Lung (tissue), 17 donors: ENCODE measurements at places on chromosomes 1 and 21. TPM values are rescaled to one million over a fixed set of nuclear protein-coding genes. Genes with fewer than 3 reads are reported as not detected.

Gene OR2T2
- polyA plus RNA-seq: not detected

Gene RAB3B
- polyA plus RNA-seq: 0.03 TPM

Gene SMG5
- polyA plus RNA-seq: 40.0 TPM

Gene AIRE
- not detected for polyA plus RNA-seq

Gene CD52
- polyA plus RNA-seq: 402 TPM

Gene CHML
- polyA plus RNA-seq: 2.7 TPM

Gene C1orf94
- polyA plus RNA-seq: not detected

Gene NOC2L
- 86.6 TPM for polyA plus RNA-seq

Gene DAP3
- polyA plus RNA-seq: 101 TPM

Gene NBPF10
- polyA plus RNA-seq: 0.53 TPM

Gene TFF2
- not detected for polyA plus RNA-seq

Gene FMO3
- polyA plus RNA-seq: 2.0 TPM

Gene RGSL1
- 0.13 TPM for polyA plus RNA-seq

Gene CLCNKB
- polyA plus RNA-seq: 0.22 TPM

Gene FHAD1
- polyA plus RNA-seq: 5.9 TPM

Gene IFI44
- 49.1 TPM for polyA plus RNA-seq

Gene SPTA1
- 0.02 TPM for polyA plus RNA-seq

Gene TMEM269
- polyA plus RNA-seq: 0.06 TPM

Gene LYPD8
- polyA plus RNA-seq: not detected

Gene LCE1E
- not detected for polyA plus RNA-seq

Gene PADI2
- polyA plus RNA-seq: 1.2 TPM

Gene PCBP3
- polyA plus RNA-seq: 1.6 TPM

Gene CLDN19
- 0.04 TPM for polyA plus RNA-seq

Gene DENND1B
- polyA plus RNA-seq: 2.7 TPM

Gene USH2A
- under 0.01 TPM for polyA plus RNA-seq

Gene NAV1
- polyA plus RNA-seq: 7.1 TPM

Gene BSND
- not detected for polyA plus RNA-seq

Gene IRF6
- 9.0 TPM for polyA plus RNA-seq

Gene FAM163A
- polyA plus RNA-seq: not detected

Gene GCSAML
- polyA plus RNA-seq: 0.06 TPM

Gene ZSWIM5
- 0.96 TPM for polyA plus RNA-seq

Gene RSRP1
- 364 TPM for polyA plus RNA-seq

Gene KCNJ9
- not detected for polyA plus RNA-seq

Gene SPATA21
- polyA plus RNA-seq: 0.15 TPM

Gene TMEM125
- 127 TPM for polyA plus RNA-seq

Gene ZMYND12
- 3.9 TPM for polyA plus RNA-seq

Gene NMNAT2
- 0.10 TPM for polyA plus RNA-seq

Gene LCE2B
- not detected for polyA plus RNA-seq

Gene PM20D1
- 0.06 TPM for polyA plus RNA-seq

Gene KRTAP13-2
- not detected for polyA plus RNA-seq

Gene CRYAA
- polyA plus RNA-seq: not detected

Gene DCST1
- 0.08 TPM for polyA plus RNA-seq

Gene CAMK2N1
- 24.0 TPM for polyA plus RNA-seq

Gene PADI1
- polyA plus RNA-seq: 0.35 TPM
